ENCODE measurements at places on chromosomes 3 and 15. TPM values are rescaled to one million over a fixed set of nuclear protein-coding genes. Genes with fewer than 3 reads are reported as not detected.

RTP4 gene
- total RNA-seq = not detected

CCDC9B gene
- total RNA-seq = 0.09 TPM

CLDN18 gene
- not detected for total RNA-seq

DLL4 gene
- total RNA-seq = 0.26 TPM

ZNF445 gene
- total RNA-seq = 4.1 TPM

SYNPR gene
- not detected for total RNA-seq

TGM5 gene
- total RNA-seq = not detected

RAD51 gene
- total RNA-seq = 1.2 TPM

GHSR gene
- total RNA-seq = not detected

Measured in pericardium fibroblast (primary cell).